K562 (cell line): ENCODE measurements at places on chromosomes 6 and 20. TPM values are rescaled to one million over a fixed set of nuclear protein-coding genes. Genes with fewer than 3 reads are reported as not detected.

DNA sequence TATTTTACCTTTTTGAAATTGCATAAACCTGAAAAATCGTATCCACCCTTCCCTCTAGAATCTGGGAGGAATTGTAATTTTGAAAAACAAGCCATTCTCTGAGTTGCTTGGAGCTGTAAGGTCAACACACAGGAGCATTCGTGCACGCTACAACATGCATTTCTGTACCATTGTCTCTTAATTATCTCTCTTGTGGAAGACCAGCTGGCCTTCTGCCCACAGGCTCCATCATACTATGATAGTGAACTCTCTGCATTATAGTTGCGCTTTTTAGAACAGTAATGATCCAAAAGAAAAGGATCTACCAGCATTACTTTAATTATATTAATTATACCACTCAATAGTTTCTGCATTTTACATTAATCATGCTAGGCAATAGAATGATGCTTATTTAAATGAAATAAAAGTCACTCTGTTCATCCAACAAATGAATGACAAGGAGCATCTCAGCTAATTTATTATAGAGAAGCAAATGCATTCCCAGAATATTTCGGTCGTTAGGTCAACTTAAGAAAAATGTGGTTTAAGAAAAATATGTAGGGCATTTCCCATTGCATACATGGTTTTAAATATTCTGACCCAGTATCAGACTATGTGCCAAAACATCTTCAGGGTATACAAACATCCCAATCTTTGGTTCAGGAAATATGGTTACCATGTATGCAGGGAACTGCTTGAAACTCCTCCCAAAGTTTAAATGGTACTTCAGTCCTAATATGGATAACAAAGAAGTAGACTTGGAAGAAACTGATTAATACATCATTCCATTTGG, 263.5 kb downstream of the TFAP2A start:
- DNase-seq = no peak

DNA sequence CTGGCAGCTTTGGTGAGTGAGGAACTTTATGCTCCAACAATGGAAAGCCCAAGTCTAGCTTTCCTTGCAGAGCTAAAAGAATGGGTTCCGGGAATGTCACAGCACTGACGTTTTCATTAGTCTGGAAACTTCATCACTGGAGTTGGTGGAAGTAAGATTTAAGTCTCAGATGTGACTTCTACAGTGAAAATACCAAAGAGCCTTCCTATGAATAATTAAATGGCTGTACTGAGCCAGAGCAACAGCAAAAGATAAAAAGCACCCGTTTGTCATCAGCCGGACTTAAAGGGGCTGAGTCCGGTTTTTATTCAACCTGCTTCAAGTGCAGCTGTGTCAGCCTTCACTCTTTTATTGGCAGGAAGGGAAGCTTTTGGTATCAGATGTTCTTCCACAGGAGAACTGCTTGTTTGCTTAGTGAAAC, 46.5 kb upstream of the SHLD1 start:
- no peak for DNase-seq

- DNase-seq = no peak
Measured at GRCh38 chr6:8499540-8499939, 64.2 kb upstream of the SLC35B3 start.

DNA sequence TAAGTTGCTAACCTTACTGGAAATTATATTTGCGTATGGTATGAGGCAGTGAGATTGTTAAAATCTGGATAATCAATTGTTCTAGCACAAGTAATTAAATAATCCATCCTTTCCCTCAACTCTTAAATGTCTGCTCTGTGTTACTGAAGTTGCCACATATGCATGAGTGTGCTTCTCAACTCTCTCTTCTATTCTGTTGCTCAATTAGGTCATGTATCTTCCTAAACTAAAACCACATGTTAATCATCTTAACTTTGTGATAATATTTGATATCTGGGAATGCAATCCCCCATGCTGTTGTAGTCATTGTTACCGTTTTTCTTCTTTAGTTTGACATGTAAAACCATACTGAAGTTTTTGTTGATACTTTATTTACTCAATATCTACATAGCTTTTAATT, 63.5 kb upstream of the STMND1 start:
- DNase-seq = no peak

- no peak for DNase-seq
Measured at GRCh38 chr6:166308033-166308768, at the start of gene PRR18. TSS of gene PRR18 (minus strand) at chr6:166308392. CDS start at chr6:166308142, 250 bp downstream.

DNA sequence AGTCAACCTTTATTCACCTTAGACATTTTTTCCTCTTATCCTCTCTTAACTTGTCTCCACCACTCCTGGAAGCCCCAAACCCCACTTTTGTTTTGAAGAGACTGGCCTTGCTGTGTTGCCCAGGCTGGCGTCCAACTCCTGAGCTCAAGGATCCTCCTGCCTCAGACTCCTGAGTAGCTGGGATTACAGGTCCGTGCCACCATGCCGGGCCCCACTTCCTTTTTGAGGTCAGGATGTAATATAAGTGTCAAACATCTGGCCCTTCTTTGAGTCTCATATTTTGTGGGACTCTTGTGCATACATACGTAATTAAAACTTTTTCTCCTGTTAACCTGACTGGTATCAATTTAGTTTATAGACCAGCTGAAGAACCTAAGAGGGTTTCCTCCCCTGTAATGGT, 1.4 kb upstream of the CDK19 start:
- DNase-seq = no peak

DNA sequence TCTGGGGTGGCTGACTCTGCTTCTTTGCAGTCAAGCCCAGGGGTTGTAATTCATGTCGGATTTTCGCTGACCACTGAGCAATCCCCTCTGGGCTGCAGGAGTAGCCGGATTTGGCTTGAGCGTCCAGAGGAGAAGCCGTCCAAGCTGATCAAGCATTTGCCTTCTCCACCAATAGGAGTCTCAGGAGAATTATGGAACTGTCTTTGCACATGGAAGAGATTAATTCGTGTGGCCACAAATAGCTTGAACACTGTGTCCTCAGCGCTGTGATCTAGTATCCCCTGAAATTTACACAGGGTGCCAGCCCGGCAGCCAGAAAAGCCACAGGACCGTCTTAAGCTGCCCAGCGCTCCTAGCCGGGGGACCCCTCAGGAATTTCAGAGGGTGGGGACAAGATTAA, 37.1 kb downstream of the EYA2 start:
- no peak for DNase-seq

DNA sequence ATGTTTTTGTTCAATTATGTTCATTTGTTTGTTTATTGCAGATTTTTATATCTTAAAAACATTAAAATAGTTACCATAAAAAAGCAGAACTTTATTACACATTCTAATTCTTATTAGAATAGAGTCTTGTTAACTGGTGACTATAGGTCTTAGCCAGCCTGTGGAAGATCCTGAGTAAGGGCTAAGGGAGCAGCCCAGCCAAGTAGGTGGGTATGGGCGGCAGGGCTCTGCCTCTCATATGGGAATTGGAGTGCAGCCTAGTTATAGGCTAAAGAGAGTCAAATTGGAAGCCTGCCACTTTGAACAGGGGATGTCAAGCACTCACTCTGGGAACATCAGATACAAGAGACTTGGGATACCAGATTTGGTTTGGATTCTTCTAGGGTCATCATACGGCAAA, 10.5 kb upstream of the HSF2 start:
- no peak for DNase-seq

GRCh38 chr20:59933296-59933848, at the start of gene SYCP2:
TSS of gene SYCP2 (minus strand) at chr20:59933637. CDS start at chr20:59922413, 11,224 bp downstream.
- DNase-seq = peak; percentile 77

DNA sequence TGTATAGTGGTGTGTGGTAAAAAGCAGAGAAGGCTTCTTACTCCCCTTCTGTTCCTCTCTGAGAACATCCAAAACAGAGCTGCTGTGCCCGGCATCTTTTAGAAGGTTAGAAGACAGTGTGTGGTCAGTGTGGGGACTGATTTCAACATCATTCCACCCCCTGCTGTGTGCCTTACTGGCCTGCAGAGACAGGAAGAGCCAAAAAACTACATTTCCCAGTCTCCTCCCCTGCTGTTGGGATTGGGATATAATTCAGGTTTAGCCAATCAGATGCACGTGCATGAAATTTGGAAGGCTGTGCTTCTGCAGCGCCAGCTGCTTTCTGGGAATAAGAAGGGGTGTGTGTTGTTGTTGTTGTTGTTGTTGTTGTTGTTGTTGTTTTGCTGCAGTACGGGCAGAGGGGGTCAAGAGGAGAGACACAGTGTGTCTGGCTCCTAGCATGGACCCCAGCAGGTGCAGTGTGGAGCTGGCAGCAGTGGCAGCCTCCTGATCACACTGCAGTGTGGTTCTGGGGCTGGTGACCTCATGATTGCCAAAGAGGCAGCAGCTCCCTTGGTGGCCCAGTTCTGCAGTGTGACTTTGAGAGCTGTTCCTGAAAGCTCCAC, 74.7 kb downstream of the MRPL14 start:
- peak; percentile 78 for DNase-seq

DNA sequence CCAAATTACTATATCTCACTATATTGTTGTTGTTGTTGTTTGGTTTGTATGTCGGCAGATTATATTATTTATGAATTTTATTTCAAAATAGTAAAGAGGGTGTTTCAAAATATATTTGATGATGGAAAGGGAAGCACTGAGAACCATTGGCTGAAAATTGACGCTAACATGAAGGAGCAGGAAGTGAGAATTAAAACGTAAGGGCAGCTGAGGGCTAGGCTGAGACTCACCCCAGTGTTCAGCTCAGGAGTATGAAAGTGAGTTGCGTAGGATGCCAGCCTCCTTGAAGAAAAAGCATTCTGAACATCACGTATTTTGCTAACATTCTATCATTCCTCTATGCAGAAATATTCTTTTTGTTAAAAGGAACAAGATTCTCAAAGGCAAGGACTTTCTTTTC, 10.7 kb upstream of the IPCEF1 start:
- no peak for DNase-seq

- no peak for DNase-seq
Measured at GRCh38 chr6:93104195-93104817, 315.1 kb downstream of the EPHA7 start.

NOX3 gene
- total RNA-seq = not detected in 2 replicates

TUBB2B gene
- total RNA-seq = 5.1 and 5.8 TPM in 2 replicates

DNA sequence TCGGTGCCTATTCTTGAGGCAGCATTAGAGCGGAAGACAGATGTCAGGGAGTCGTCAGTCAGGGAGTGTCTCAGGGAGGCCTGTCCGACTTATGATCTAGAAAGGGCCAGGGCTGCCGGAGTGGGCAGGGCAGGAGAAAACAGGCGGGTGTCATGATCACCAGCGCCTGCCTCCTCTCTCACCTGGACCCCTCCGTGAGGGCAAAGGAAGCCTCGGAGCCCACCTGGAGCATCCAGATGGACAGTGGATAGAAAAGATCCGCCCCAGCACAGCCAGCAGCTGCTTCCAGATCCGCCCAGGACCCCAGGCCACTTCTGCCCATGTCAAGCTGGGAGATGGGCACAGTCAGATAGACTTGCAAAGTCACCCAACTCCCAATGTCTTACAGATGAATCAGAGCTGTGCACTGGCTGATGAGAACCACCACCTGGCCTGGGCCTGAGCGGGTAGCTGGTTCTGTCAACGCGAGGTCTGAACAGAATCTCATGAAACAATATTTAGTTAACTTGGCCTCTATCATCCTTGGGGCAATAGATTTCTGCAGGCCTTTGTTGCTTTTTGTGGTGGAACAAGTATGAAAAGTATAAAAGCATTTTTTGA, 22.2 kb downstream of the PSMG4 start:
- no peak for DNase-seq

FAM209B gene
- total RNA-seq = not detected in 2 replicates

DNA sequence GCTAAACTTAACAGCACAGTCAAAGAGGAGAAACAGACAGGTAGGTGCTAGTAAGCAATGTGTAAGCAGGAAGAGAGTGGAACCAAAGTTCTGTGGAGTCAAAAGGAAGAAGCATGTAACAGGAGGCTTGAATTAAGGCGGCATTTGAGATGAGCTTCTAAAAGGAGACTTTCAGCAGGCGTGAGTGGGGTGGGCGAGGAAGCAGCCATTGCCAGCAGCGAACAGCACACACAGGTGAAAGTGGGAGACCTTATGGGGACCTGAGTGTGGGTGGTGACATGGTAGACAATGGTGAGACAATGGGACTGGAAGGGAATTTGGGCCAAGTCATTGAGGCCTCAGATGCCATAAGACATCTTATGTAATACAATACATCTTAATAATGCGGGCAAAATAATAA, 195.0 kb downstream of the PAX1 start:
- DNase-seq = no peak

- DNase-seq = no peak
Measured at GRCh38 chr20:10488534-10488933, 53.4 kb downstream of the SLX4IP start.

GRCh38 chr20:25280051-25280573, 32.2 kb downstream of the PYGB start:
- DNase-seq = no peak

- DNase-seq = no peak
Measured at GRCh38 chr6:111992851-111993250, 61.1 kb upstream of the CCN6 start.

OPRM1 gene
- not detected in 2 replicates for total RNA-seq

NRSN1 gene
- total RNA-seq = not detected in 2 replicates
